Mucosa of gallbladder (tissue), 1 donor: ENCODE measurements at places on chromosomes 16 and 17. TPM values are rescaled to one million over a fixed set of nuclear protein-coding genes. Genes with fewer than 3 reads are reported as not detected.

GRCh38 chr17:17411692-17412091 lies 65.1 kb upstream of the MED9 start:
- DNase-seq, result no peak

The DYNLRB2 gene
- 1.3 TPM for total RNA-seq

The CES1 gene
- 704 TPM for total RNA-seq

The CASKIN1 gene
- total RNA-seq, result 0.58 TPM

The BCAR1 gene
- total RNA-seq, result 223 TPM

The EPX gene
- total RNA-seq, result not detected
